Ovary (tissue), 10 donors: ENCODE measurements at places on chromosomes 2 and 18.

DNA sequence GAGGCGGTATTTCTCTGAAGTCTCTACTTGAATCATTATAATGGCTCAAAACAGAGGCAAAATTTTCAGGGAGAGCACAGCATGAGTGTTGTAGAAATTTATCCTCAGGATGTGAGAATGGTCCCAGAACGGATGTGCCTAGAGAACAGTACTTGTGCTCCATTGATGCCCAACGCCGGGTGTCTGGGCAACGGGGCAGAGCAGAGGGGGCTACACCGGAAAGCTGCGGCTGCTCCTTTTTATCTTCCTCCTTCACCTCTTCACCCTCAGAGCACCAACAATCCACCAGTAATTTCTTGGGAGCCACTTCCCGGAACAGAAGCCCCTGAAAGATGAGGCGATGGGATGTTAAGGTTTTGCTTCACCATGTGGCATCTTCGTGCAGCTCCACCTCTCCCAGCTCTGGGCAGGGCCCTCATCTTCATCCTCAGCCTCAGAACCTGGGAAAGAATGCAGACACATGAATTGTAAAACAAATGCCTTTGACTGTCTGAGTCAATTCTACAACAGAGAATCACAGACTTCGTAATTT lies 71.5 kb downstream of the PTGR3 start:
- H3K4me3 ChIP-seq = no peak overlapping the region
- no peaks in the 10 kb centered on the region for H3K27me3 ChIP-seq
- no peaks in the 10 kb centered on the region for H3K36me3 ChIP-seq
- no peak overlapping the region for H3K27ac ChIP-seq
- DNase-seq = no peak

DNA sequence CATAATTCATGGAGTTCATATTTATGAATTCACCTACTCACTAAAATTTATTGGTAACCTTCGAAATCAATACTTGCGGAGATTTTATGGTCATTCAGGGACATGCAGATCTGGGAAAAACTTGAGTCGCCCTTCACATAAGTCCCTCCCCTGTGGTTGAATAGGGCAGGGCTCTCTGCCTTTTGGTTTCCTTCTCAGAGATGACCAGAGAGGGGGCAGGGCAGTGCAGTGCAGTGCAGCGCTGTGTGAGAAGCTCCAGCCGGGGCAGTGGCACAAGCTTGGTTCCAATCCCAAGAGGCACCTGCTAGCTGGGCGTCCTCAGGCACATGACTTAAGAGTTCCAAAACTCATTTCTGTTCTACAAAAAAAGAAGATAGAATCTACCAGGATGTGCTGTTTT lies 274.4 kb upstream of the RAB6C start:
- no peaks in the 10 kb centered on the region for H3K36me3 ChIP-seq
- no peak overlapping the region for H3K27ac ChIP-seq
- no peaks in the 10 kb centered on the region for H3K27me3 ChIP-seq
- H3K4me1 ChIP-seq = no peaks in the 10 kb centered on the region

DNA sequence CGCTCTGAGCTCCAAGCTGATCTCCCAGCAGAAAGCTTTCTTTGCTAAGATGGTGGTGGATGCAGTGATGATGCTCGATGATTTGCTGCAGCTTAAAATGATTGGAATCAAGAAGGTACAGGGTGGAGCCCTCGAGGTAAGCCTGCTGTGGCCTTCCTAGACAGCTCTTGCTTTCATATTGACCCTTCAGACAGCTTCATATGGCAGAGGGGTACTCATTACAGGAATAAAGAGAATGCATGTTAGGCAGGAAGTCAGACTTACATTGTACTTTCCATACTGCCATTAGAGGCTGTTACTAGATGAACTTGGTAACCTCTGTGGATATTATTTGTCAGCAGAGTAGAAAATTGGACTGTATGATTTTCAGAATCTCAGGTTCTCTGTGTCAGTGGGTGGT lies 10.5 kb downstream of the CCT7 start:
- peaks cover 1% of the 10 kb centered on the region for H3K4me1 ChIP-seq
- H3K36me3 ChIP-seq = no peaks in the 10 kb centered on the region
- no peaks in the 10 kb centered on the region for H3K27me3 ChIP-seq
- no peak for DNase-seq

- H3K27me3 ChIP-seq = no peaks in the 10 kb centered on the region
- H3K4me1 ChIP-seq = peaks cover 16% of the 10 kb centered on the region
- no peak overlapping the region for H3K4me3 ChIP-seq
- H3K36me3 ChIP-seq = no peaks in the 10 kb centered on the region
- DNase-seq = no peak
- H3K27ac ChIP-seq = no peak overlapping the region
These were observed 34.7 kb downstream of the KLF7 start for GRCh38 chr2:207130958-207131521.

DNA sequence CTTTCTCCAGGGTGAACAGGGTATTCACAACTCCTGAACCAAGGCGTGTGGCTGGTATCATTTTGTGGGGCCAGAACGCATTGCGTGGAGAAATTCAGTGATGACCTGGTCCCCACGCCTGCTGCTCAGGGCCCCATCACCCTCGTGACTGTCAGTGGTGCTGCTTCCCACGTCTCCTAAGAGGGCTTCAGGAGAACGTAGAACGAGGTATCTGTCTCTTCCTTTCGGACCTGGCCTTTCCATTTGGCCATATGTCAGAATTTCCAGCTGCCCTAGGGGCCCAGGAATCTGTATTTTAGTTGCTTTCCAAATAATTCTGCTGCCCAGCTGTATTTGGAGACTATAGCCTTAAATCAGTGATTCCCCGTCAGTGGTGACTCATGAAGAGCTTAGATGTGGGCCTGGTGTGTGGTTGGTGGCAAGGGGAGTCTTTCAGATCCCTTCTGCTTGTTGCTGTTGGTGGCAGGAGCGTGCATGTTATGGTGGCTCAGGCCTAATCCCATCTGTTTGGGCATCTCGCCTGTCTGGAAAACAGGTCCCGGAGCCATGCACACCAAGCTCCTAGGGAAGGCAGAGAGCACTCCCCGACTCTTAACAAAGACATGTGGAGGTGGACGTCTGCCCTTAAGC lies 56.4 kb downstream of the NPAS2 start:
- H3K4me3 ChIP-seq = no peak overlapping the region
- DNase-seq = no peak
- no peaks in the 10 kb centered on the region for H3K27me3 ChIP-seq
- H3K36me3 ChIP-seq = no peaks in the 10 kb centered on the region
- no peaks in the 10 kb centered on the region for H3K4me1 ChIP-seq

GRCh38 chr2:28509361-28509760 lies 13.5 kb downstream of the PLB1 start:
- H3K27ac ChIP-seq = no peak overlapping the region
- no peak for DNase-seq
- H3K36me3 ChIP-seq = no peaks in the 10 kb centered on the region
- H3K4me3 ChIP-seq = no peak overlapping the region

DNA sequence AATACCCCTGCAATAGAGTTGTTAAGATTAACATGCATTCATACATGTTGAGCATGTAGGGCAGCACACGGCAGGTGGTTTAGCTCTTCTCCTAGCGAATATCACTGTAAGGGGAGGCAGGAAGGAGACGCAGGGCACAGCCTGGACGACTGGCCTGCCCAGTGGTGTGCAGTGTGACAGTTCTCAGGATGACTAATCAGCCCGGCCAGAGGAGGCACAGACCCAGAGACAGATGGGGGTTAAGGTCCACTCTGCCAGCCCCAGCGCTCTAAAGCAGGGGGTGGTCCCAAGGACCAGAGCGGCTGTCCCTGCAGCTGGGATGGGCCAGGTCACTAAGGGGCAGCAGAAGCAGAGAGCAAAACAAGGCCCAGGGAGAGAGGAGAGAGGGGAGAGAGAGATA lies 63.7 kb downstream of the RNF152 start:
- no peak for DNase-seq
- H3K27me3 ChIP-seq = no peaks in the 10 kb centered on the region
- H3K4me3 ChIP-seq = no peak overlapping the region
- no peaks in the 10 kb centered on the region for H3K36me3 ChIP-seq

DNA sequence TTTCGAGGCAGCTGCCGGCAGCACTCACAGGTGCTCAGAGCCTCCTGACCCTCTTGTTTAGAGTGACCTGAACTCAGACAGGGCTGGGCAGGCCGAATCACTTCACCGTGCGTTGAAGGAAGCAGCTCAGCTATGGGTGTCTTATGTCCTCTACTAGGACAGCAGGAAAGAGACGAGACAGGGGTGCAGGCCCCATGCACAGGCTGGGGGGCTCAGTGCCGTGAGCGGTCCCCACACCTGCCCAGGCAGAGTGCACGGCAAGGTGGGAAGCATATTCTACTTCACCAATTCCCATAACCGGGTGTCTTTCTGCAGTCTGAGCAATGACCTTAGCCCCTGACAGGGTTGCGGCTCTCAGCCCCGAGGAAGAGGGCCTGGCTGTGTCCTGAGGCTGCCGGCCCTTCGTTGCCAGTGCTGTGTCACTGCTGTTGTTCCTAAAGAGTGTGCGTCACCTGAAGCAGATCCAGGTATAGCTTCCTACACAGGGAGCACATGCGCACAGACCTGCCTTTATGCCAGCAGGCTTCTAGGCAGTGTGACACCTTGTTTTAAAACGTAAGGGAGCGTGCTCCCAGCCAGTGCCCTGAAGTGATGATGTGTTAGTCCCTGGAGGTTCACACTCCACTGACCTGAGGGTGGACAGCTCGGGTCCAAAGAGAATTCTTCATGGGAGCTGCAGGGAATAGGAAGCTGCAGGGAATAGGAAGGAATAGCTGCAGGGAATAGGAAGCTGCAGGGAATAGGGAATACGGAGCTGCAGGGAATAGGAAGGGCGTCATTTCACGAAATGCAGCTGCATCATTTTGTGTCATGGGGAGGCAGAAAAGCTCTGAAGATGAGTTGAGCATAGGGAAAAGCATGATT lies 207.9 kb upstream of the SALL3 start:
- no peak overlapping the region for H3K27ac ChIP-seq
- H3K27me3 ChIP-seq = no peaks in the 10 kb centered on the region
- H3K4me1 ChIP-seq = no peaks in the 10 kb centered on the region
- no peaks in the 10 kb centered on the region for H3K36me3 ChIP-seq

GRCh38 chr2:209688385-209688784 lies 83.2 kb upstream of the UNC80 start:
- no peaks in the 10 kb centered on the region for H3K36me3 ChIP-seq
- H3K27me3 ChIP-seq = no peaks in the 10 kb centered on the region
- no peak overlapping the region for H3K27ac ChIP-seq
- no peak overlapping the region for H3K4me3 ChIP-seq

GRCh38 chr2:115183144-115183543 lies 740.7 kb downstream of the DPP10 start:
- no peaks in the 10 kb centered on the region for H3K36me3 ChIP-seq
- no peak for DNase-seq
- H3K4me3 ChIP-seq = no peak overlapping the region
- no peaks in the 10 kb centered on the region for H3K4me1 ChIP-seq
- H3K27ac ChIP-seq = no peak overlapping the region

DNA sequence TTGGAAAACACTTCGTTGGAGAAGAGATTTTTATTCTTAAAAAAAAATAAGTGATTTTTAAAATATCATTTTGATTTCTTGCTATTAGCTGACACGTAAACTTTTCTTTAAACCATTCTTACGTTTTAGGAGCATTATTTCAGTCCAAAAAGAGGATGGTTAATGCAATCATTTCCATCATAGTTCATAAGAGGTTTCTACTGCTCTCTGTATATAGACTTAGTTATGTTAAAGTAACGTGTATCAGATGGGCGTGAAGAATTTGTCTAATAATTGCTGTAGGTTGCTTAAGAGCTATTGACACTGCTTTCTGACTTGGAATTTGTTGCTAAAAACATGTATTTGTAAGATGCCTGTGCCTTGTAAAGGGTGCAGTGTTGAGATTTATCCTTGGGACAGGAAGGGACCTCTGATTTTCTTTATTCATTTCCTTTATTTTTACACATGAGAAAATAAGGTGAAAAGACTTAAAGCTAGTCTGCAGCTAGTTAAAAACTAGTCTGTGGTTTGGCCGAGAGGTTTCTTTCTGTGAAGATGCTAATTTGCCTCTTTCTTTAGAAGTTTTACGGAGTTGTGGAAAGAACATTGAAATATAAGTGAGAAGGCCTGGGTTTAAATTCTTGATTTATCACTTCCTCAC lies 2.9 kb downstream of the ANKRD12 start:
- H3K27me3 ChIP-seq = no peaks in the 10 kb centered on the region
- H3K36me3 ChIP-seq = no peaks in the 10 kb centered on the region
- H3K4me3 ChIP-seq = no peak overlapping the region
- H3K4me1 ChIP-seq = no peaks in the 10 kb centered on the region
- DNase-seq = no peak
- H3K27ac ChIP-seq = no peak overlapping the region

- DNase-seq = no peak
- no peaks in the 10 kb centered on the region for H3K27me3 ChIP-seq
- no peak overlapping the region for H3K4me3 ChIP-seq
- peaks cover 4% of the 10 kb centered on the region for H3K4me1 ChIP-seq
- no peaks in the 10 kb centered on the region for H3K36me3 ChIP-seq
These were observed 5.4 kb upstream of the KCNJ13 start for GRCh38 chr2:232781765-232782164.

GRCh38 chr2:114546531-114546930 lies 104.1 kb downstream of the DPP10 start:
- H3K27ac ChIP-seq = no peak overlapping the region
- H3K27me3 ChIP-seq = no peaks in the 10 kb centered on the region
- no peaks in the 10 kb centered on the region for H3K4me1 ChIP-seq
- no peak overlapping the region for H3K4me3 ChIP-seq

- no peaks in the 10 kb centered on the region for H3K4me1 ChIP-seq
- no peaks in the 10 kb centered on the region for H3K36me3 ChIP-seq
- no peak for DNase-seq
- H3K4me3 ChIP-seq = no peak overlapping the region
- no peaks in the 10 kb centered on the region for H3K27me3 ChIP-seq
These were observed 118.7 kb downstream of the RNF144A start for GRCh38 chr2:7035884-7036283.

DNA sequence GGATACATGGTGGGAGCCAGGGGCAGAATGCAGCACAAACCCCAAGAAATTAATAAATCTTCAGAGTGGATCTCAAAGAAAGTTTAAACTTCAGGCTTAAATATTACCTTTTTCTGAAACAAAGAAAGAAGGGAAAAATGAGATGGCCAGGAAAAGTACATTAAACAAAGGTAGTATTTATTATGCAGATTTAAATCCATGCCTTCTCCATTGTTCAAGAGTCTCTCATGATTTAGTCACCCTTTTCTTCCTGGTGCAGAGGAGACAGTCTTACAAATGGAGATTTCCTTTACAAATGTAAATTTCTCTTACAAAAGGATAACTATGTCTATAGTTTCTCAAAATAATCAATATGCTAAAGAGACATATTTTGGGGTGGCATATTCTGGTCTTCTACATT lies 33.4 kb upstream of the PPM1B start:
- H3K4me3 ChIP-seq = no peak overlapping the region
- no peaks in the 10 kb centered on the region for H3K36me3 ChIP-seq
- H3K4me1 ChIP-seq = peaks cover 2% of the 10 kb centered on the region
- DNase-seq = no peak

GRCh38 chr2:127576433-127577207 lies 41.1 kb downstream of the MYO7B start:
- H3K27me3 ChIP-seq = no peaks in the 10 kb centered on the region
- no peak overlapping the region for H3K27ac ChIP-seq
- no peak for DNase-seq
- H3K4me1 ChIP-seq = no peaks in the 10 kb centered on the region

GRCh38 chr2:29370581-29371125 lies 255.4 kb downstream of the CLIP4 start:
- H3K4me1 ChIP-seq = no peaks in the 10 kb centered on the region
- no peak overlapping the region for H3K4me3 ChIP-seq
- H3K27ac ChIP-seq = no peak overlapping the region
- no peaks in the 10 kb centered on the region for H3K27me3 ChIP-seq
- DNase-seq = no peak
- no peaks in the 10 kb centered on the region for H3K36me3 ChIP-seq

- no peak for DNase-seq
- H3K36me3 ChIP-seq = no peaks in the 10 kb centered on the region
- H3K4me3 ChIP-seq = no peak overlapping the region
- no peaks in the 10 kb centered on the region for H3K27me3 ChIP-seq
- H3K4me1 ChIP-seq = no peaks in the 10 kb centered on the region
These were observed 112.7 kb upstream of the DLX2 start for GRCh38 chr2:172215172-172215935.
